ENCODE measurements at places on chromosomes 2 and 18.

- no peak for DNase-seq
Measured at GRCh38 chr2:204059016-204059415, 122.5 kb downstream of the ICOS start.

- no peak for DNase-seq
Measured at GRCh38 chr2:26534098-26534864, 56.4 kb upstream of the OTOF start.

DNA sequence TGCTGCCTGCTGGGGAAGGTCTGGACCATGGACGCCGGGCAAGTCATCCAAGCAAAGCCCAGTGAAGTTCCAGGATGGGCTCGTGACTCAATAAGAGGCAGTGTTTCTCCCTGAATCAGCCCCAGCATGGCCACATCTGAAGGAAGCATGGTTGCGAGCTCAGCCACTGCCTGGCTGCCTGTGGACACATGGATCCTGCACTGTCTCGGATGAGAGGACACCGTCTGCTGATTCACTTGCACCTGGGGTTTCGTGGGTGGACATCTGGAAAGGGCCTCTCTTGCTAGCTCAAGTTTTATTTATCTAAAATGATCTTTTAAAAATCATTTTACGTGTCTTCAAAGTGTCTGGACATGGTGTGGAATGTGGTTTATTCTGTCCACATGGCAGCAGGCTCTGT, 224.8 kb upstream of the FN1 start:
- peak; percentile 10 for DNase-seq

GRCh38 chr2:223247136-223247535, 195.1 kb downstream of the KCNE4 start:
- peak; percentile 50 for DNase-seq

DNA sequence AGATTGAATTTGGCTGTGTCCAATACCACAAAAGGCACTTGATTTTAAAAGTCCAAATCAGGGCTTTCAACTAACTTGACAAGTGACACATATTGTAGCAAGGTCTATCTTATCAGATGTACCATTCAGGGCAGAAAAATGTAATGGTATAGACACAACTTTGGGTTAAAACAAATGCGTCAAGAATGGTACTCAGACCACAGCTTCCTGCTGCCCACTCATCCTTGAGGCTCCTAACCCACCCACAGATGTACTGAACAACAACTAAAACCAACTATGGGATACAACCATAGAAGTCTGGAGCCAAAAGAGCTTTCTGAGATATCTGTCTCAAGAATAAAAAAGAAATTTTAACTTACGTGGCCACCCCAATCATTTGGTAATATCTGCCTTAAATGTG, 105.2 kb downstream of the RBM43 start:
- DNase-seq: no peak

GRCh38 chr18:50143886-50144285, 51.1 kb downstream of the MYO5B start:
- DNase-seq: no peak

DNA sequence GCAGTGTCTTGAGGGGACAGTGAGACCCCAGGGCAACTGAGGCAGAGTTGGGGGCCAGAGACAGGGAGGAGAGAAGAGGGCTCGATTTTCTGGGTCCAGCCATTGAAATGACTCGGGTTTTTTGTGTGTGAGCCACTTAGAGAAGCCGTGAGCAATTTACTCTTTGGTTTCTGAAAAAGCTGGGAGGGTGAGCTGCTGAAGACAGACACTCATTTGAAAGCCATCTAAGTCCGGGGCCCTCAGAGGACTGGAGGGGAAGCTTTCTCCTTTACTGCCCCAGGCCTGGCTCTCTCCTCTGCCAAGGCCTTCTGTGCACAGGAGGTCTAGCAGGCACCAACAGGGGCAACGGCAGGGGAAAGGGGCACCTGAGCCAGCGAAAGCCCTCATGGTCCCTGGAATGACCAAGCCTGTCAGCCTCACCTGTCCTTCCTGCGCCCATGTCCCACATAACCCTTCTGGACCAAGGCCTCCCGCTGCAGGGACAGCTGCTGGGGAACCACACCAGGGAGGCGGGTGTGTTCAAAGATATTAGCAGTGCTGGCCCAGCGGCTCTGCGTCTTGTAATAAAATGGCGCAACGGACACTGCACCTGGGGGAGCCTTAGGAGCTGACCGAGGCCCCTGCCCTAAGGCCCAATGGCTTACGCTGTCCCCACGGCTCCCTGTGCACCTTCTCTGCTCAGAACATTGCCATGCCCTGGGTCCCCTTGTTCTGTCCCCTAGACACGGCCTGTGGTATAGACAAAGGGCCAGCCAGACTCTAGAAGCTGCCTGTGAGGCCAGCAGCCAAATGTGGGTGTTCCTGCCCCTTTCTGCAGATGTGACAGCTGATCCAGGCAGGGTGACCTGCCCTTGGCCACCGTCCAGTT, 45.8 kb downstream of the HS6ST1 start:
- DNase-seq: no peak

- no peak for DNase-seq
Measured at GRCh38 chr2:41004700-41005099, 552.8 kb upstream of the SLC8A1 start.

DNA sequence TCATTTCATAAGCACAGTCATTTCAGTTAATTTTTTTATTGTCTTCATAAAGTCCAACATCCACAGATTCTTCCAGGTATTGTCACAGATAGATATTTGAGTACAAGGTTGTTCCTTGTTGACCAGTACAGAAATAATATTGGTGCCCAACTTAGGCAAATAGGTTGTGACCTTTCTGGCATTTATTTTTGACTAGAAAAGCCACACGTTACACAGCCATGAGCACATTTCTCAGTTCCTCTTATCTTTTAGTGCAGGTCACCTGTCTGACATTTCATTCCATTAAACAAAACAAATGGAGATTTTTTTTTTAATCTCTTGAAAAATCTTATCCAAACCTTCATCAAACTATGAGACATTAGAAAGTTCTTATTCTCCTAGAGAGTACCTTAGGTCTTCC, 428.8 kb downstream of the ZNF521 start:
- no peak for DNase-seq

- no peak for DNase-seq
Measured at GRCh38 chr2:230991598-230991997, 4.3 kb upstream of the SPATA3 start.

DNA sequence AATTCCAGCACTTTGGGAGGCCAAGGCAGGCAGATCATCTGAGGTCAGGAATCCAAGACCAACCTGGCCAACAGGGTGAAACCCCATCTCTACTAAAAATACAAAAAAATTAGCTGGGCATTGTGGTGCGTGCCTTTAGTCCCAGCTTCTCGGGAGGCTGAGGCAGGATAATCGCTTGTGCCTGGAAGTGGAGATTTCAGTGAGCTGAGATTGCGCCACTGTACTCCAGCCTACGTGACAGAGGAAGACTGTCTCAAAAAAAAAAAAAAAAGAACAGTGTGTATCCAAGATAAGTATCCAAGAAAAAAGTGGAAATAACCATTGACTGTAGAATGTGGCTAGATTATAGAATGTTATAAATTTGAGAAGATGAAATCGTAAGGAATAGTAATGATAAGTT, 142.1 kb downstream of the FAM124B start:
- no peak for DNase-seq

- DNase-seq: peak; percentile 35
Measured at GRCh38 chr2:215749092-215749957, 264.0 kb downstream of the MREG start.

DNA sequence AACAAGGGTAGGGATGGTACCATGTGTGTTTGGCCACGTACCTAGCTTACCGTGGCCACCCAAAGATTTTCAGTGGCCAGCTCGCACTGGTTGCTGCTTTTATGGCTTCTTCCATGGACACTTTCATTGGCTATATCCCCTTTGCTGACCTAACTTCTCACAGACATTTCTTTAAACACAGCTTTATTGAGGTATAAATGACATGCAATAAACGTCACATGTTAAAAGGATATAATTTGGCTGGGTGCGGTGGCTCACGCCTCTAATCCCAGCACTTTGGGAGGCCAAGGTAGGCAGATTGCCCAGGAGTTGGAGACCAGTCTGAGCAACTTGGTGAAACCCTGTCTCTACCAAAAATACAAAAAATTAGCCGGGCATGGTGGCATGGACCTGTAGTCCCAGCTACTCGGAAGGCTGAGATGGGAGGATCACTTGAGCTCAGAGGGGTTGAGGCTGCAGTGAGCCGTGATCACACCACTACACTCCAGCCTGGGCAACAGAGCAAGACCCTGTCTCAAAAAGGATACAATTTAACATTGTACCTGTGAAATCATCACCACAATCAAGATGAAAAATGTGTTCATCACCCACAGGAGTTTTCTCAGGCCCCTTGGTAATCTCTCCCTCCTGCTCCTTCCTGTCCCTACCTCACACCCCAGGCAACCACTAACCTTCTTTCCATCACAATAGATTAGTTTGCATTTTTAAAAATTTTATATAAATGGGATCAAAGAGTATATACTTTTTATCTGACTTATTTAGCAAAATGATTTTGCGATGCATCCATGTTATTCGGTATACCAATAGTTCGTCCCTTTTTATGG, 127.8 kb upstream of the PPP1CB start:
- DNase-seq: no peak

DNA sequence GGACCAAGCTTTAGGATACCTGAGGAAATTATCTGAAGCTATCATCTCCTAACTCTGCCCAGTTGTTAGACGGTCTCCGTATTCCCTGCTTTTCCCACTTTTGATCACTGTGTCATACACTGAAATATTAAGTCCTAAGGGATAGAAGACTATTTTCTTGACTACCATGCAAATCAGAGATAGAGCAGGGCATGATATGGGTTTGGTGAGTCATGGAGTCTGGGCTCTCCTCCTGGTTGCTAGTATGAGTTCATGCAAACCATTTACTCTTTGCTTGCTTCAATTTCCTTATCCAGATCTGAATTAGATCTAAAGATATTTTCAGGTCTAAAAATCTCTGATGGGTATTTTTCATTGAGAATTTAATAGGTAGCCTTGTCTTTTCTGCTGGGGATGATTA, 55.0 kb downstream of the EHBP1 start:
- DNase-seq: peak; percentile 36

DNA sequence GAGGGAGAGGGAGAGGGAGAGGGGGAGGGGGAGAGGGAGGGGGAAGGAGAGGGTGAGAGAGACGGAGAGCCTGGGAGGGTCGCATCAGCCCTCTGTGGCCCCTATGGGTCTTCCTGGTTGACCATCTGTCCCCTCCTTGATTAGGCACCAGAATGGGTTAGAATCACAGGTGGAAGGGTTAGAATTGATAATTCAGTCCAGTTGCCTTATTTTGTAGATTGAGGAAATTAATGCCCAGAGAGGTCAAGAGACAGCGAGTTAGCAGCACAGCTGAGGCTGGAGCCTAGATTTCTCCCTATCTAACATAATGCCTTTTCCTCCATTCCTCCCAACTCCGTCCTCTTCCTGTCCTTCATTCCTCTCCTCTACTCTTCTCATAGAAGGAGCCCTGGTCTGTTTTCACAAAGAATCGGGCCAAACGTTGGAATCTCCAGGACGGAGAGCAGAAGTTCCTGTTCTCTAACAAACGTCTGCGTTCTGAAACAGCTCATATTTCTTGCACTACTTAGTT, 338 bp upstream of the THUMPD2 start:
- no peak for DNase-seq

DNA sequence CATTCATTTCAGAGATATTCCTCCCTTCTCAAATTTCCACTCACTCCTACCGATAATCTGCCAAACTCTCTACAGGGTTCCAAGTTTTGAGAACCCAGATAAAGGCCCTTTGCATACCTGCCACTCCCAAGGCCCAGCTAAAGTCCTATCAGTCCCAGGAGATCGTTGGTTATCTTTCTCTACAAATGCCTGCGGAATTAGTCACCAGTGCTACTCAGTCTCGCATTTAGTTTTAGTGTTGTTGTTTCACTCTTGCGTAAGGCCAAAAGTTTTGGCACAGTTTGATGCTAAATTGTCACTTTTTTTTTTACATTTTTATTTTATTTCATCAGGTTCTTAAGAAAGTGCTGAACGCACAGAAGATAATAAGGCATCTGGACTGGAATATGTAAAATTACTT, 29.2 kb upstream of the SETBP1 start:
- no peak for DNase-seq

- DNase-seq: no peak
Measured at GRCh38 chr2:129936334-129936934, 43.0 kb upstream of the RAB6C start.

DNA sequence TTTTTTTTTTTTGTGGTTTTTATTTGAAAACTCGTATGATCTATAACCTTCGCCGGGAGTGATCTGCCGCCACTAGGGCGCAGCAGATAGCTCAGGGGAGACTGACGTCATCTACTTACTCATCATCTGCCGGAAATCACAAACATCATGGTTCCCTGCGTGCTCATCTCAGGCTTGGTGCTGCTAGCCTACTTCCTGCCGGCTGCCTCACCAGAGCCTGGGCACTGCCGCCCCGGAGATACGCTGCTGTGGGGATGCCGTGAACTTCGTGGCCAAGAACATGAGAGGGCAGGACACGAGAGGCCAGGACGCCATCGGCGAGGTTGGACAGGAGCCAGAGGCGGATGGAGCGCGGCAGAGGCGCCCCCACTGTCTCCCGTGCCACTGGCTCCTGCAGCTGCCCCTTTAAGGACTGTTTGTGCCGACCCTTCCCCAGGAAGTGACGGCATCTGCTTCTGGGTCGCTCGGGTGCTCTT, 68.8 kb downstream of the DOK6 start:
- peak; percentile 6 for DNase-seq

- DNase-seq: no peak
Measured at GRCh38 chr2:48233005-48233404, 296.9 kb upstream of the STON1 start.

DNA sequence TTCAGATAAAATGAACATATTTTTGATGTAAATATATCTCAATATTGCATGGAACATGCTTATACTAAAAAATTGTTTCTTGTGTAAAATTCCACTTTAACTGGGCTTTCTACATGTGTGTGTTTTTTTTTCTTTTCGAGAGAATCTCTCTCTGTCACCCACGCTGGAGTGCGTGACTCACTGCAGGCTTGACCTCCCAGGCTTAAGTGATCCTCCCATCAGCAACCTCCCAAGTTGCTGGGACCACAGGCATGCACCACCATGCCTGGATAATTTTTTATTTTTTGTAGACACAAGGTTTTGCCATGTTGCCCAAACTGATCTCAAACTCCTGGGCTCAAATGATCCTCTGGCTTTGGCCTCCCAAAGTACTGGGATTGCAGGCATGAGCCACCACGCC, 254.6 kb downstream of the LOXHD1 start:
- DNase-seq: no peak

- DNase-seq: no peak
Measured at GRCh38 chr2:26020231-26020640, 13.6 kb upstream of the RAB10 start.

GRCh38 chr2:60934165-60934722, 52.9 kb downstream of the REL start:
- peak; percentile 17 for DNase-seq

GRCh38 chr2:158512323-158512722, 55.6 kb downstream of the PKP4 start:
- DNase-seq: no peak

GRCh38 chr18:9697121-9697520, 11.0 kb upstream of the RAB31 start:
- no peak for DNase-seq

DNA sequence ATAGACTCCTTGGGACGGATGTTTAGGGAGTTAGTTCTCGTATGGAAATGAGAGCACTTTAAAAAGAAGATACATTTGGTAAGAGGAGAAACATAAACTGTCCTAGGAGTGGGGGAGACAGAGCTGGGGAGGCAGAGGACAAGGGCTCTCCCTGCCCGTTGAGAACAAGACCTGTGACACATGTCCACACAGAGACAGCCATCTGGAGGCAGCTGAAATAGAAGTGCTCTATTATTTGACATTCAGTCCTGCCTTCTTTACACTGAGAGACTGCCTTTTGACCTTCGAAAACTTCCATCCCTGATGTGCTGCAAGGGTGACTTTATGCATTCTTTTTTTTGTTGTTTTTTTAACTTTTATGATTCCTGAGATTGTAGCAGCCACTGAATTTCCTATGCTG, 150.1 kb downstream of the UXS1 start:
- no peak for DNase-seq

All from lung microvascular endothelial cell (primary cell).